ENCODE measurements at places on chromosomes 3 and 15.

DNA sequence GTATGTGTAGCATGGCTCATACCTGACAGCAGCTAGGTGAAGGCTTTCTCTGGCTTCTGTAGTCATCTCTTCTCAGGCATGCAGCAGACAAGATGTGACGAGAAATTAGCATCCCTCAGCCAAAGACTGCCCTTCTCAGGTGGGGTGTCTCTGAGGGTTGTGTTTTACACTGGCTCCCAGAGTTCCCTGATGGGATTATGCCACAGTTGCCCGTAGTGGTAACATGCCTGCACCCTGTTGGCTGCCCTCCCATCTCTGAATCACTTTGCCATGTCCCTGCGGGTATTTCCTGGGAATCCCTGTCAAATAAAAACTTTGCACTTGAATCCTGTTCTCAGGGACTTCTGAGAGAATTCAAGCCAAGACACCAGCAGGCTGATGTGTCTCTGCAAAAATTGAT, 70.5 kb downstream of the LRTM1 start:
- peak; percentile 24 for DNase-seq

DNA sequence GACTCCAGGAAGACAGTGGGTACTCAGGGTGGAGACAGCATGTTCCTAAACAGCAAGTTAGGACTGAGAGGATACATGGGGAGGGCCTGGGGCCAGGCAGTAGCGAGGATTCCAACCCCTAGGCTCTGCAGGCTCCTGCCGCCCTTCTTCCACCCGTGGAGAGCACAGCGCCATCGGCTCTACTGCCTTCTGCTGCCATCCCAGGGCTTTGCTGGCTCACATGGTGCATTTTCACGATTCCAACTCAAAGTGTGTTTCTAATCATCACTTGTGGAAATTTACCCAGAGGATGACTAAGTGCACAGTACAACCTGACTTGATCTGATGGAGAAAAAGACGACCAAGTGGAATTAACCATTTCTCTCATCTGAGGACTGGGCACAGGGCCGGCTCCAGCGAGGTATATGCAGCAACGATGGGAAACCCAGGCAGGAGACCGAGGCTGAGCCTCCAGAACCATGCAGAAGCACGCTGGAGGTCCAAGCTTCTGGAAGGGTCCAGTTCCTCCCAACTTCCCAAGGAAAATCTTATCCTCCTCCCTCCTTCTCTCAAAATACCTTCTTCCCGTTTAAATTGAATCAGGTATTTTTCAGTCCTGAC, 104.6 kb downstream of the LRIG1 start:
- DNase-seq: no peak

- DNase-seq: no peak
Observed at GRCh38 chr3:127951276-127951675, 36.2 kb downstream of the KBTBD12 start.

GRCh38 chr3:102034639-102035451, 185.5 kb downstream of the NFKBIZ start:
- DNase-seq: no peak

DNA sequence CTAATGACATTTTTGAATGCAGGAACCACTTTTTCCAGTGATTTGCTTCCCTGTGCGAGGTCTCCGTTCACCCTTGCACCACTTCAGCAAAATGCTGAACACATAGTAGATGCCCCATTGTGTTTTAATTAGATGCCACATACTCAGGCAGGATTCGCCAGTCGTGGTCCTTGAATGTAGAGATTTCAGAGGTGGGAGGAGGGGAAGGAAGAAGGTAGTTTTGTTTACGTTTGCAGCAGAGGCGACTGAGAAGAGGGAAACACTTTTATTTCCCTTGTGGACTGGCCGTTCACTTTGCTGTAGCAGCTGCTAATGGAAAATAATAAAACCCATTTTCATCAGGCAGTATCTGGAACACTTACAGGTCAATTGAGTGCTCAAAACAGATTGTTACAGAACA, 262.8 kb upstream of the TBL1XR1 start:
- DNase-seq: no peak

GRCh38 chr15:27583651-27584050, 515.5 kb downstream of the OCA2 start:
- no peak for DNase-seq

DNA sequence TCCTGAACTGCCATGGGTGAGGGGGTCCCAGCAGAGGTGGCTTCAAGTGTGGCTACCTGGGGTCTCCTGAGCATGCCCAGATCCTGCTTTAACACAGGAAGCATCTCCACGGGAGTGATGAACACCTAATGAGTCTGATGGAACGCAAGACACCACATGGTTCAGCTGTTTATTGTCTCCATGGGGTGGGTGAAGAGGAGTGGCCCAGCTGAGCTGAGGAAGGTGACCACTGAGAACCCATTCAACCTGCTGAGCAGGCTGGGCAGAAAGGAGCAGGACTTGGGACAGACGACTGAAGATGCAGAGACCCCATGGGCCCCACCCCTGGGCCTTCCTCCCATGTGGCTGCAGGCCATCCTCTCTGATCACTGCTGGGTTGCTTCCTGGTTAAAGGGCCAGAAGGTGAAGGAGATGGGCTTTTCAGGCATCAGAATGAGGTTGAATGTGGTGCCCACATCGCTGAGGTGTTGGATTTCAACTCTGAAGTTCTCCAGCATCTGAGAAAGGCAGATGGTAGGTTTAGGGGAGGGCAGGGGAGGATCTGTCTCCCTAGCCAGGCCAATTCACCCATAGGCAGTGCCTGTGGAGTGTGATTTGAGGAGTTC, 29.7 kb downstream of the CYP11A1 start:
- no peak for DNase-seq

DNA sequence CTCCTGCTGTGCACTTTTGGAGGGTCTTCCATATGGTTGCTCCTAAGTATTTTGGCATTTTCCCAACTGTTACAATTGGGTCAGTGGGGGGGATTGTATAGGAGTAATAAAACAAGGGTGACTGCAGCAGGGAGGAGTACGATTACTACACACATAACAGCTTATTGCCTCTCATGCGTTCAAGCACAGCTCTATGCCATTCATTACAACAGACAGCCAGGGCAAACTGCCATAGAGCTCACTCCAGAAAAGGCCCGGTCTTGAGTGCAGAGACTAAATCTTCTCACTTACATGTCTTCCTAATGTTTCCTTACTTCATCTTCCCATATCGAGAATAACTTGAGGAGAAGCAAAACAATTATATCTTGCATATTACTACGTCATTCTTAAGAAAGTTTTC, 1.4 kb upstream of the CHMP2B start:
- DNase-seq: no peak

DNA sequence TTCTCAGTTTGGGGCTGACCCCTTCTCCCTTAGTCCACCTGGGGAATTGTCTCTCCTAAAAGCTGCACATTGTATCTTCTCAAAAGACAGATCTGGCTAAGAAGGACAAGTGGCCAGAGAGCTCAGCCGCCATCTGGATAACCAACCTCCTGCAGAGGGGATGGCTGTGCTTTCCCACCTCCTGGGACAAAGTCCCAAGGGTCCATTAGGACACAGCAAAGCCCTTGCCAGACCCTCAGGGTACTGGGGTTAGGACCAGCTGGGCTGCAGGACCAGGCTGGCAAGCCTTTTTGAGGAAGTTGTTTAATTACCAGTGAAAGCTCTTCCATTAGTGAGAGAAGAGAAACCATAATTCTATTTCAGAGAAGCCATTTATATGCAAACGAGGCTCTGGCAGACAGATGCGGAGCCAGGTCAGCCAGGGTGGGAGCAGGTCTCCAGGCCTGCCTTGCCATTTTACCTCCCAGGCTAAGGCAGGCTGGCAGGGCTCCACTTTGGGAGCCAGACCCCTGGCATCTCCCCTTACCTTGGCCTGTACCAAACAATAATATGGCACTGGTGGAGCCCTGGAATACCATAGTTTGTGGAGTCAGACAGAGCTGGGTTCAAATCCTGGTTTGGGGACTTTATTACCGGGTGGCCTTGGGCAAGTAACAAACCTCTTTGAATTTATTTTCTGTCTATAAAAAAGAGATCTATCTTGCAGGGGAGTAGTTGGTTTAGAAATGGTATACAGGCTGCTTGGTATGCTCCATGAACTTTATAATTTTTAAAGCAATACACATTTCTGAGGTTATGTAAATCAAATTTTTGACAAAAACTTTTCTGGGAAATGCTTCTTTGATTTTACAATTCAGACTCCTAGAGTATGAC, 17.9 kb downstream of the SHF start:
- DNase-seq: no peak

- DNase-seq: peak; percentile 45
Observed at GRCh38 chr15:96340598-96341512, 10.4 kb downstream of the NR2F2 start.

DNA sequence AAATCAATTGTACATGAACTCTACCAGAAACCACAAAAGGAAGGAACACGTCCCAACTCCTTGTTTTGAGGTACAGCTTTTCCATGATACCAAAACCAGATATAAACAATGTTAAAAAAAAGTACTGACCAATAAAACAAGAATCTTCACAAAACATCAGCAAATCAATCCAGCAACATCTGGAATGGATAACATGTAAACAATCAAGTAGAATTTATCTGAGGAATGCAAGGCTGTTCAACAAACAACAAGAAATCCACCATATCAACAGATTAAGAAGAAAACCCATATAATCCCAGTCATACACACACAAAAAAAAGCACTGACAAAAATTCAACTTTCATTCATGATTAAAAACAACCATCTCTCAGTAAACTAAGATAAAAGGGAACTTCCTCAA, 26.7 kb downstream of the TJP1 start:
- no peak for DNase-seq

DNA sequence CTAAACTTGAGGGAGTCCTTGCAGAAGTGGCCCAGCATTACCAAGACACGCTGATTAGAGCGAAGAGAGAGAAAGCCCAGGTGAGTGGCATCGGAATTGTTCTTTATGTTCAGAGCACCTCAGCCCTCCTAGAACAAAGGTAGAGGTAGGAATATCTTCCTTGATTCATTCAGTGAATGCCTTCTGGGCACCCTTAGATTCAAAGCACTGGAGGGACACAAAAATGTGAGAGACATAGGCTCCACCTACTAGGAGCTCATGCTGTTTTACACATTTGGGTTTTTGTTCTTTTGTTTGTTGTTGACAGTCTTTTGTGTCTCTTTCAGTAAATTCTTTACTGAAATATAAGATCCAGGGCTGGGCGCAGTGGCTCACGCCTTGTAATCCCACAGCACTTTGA, 68.2 kb downstream of the IQGAP1 start:
- no peak for DNase-seq

GRCh38 chr3:110806924-110807323, 264.7 kb upstream of the NECTIN3 start:
- no peak for DNase-seq

Measured in T47D (cell line).